ENCODE measurements at places on chromosomes 6 and 20.

DNA sequence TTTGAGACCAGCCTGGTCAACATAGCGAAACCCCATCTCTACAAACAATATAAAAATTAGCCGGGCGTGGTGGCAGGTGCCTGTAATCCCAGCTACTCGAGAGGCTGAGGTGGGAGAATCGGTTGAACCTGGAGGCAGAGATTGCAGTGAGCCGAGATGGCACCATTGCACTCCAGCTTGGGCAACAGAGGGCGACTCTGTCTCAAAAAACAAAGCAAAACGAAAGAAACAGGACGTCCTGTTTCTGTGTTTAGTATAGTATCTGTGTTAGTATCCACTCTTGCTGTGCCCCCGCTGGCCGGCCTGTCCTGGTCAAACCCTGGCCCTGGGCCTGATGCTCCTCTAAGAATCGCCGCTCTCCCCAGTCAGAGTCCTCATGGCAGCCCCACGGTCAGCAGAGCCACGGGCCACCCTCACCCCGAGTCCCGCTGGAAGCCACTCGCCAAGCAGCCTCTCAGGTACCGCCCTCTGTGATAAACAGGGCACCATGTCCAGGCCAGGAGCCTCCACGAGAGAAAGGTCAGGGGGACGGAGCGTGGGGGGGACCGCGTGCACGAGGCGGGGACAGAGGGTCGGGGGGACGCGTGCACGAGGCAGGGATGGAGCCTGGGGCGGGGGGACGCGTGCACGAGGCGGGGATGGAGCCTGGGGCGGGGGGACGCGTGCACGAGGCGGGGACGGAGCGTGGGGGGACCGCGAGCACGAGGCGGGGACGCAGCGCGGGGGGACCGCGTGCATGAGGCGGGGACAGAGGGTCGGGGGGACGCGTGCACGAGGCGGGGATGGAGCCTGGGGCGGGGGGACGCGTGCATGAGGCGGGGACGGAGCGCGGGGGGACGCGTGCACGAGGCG is 384.5 kb downstream of the SMOC2 start:
- no peak for DNase-seq

- no peak for DNase-seq
Observed at GRCh38 chr20:39421571-39422105, 459.5 kb downstream of the DHX35 start.

DNA sequence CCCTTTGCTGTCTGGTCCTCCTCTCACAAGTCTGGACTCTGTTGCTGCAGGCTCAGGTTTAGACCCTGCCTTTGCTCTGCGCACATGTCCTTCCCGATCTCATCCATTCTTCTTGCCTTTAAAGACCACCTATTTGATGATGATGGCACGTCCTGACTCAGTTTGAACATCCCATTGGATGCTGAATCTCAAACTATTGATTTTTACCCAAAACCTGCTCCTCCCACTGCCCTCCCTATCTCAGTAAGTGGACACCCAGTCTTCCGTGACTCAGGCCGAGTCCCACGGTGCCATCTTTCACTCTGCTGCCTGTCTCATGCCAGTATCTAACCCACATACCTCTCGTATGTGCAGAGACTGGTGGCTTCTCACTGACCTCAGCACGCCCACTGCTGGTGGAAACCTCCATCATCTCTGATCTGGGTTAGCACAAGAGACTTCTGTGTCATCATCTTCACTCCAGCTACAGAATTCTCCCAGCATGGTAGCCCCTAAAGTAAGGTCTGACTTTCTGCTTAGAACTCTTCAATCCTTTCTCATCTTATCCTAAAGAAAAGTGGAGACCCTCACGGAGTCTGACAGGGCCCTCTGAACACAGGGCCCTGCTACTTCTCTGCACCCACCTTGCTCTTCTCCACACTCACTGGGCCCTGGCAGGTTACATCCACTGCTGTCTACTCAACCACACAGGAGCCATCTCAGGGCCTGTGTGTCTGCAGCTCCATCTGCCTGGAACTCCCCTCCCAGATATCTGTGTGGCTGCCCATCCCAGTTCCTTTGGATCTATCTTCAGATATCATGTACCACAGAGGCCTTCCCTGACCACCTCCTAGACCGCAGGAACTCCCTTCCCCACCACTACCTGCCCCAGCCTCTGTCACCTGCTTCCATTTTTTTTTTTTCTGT is 387.1 kb upstream of the AGPAT4 start:
- DNase-seq, result no peak

DNA sequence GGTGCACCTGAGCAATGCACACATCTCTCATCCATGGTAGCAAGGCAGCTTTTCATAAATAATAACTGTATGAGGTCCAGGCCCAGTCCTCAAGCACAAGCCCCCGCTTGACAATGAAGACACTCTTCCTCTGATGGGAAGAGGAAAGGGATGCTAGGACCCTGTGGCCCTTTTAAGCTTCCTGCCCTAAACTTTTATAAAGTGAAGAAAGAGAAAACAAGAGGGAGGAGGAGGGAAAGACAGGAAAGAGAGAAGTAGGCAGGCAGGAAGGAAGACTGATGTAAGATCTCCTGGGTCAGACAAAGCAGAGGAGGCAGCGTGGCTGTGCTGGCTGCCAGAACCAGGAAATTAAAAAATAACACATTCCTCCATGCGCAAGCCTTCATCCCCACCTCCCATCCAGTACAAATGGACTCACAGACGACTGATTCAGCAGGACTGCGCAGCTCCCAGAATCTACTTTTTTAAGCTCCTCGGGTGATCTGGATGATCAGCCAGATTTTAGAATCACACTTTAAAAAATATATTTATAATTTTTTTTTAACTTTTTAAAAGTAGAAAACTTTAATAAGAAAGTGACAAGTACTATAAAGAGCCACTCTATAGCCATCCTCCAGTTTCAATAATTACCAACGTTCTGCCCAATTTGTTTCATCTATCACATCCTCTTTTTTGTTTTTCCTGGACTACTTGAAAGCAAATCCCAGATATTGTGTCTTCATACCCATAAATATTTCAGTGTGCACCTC is 16.5 kb downstream of the TNFAIP3 start:
- DNase-seq, result no peak

DNA sequence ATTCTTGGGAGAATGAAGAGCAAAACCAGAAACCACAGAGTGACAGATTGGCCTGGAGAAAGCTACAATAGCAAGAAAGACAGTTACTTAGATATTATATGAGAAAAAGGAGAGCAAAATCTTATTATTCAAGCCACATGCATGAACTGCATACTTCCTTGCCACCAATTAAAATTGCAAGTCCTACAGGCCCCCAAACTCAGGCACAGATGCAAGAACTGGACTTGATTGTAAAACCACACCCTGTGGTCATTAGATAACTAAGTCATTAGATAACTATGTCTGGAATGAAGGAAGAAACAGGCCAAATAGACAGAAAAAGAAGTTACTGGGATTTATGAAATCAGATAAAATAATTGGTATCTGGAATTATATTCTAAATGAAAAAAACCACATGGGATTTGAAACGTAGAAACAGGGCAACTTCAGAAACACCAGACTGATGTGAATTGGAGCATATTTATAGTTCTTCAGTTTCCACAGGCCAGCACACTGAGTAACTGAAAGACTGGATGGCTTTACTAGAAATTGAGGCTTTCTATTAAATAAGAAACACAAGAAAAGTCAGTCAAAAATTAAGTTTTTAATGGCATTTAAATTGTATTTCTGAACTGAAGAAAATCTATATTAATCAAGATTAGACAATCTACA is 49.4 kb upstream of the CARMIL1 start:
- DNase-seq, result no peak

DNA sequence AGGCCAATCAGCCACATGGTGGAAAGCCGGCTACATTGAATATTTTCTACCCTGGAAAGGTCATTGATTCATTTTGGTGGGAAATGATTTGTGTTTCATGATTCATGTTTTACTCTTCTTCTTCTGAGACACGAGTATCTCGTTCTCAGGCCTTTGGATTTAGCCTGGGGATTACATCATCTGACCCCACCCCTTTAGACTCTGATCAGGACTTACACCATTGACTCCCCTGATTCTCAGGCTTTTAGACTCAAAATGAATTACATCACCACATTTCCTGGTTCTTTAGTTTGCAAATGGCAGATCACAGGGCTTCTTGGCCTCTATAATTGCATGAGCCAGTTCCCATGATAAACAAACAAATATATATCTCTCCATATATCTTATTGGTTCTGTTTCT is 228.8 kb downstream of the ADGRG6 start:
- no peak for DNase-seq

Data from activated T-cell treated with anti-CD3 and anti-CD28 coated beads, Interleukin-2, amount 50 U/mL, for 4 hours (primary cell).